CD4-positive, alpha-beta T cell treated with Interleukin-17A for 1 hour (primary cell): ENCODE measurements at places on chromosomes 12 and 14.
A peak's percentile ranks its signal among the peaks of the same experiment; 100 is the strongest.

- DNase-seq, result no peak
Observed at GRCh38 chr12:76266797-76267196, 81.4 kb downstream of the BBS10 start.

- no peak for DNase-seq
Observed at GRCh38 chr12:79688376-79689060, 2.2 kb downstream of the PAWR start.

GRCh38 chr14:90574188-90575131, 177.6 kb downstream of the CALM1 start:
- DNase-seq, result no peak

DNA sequence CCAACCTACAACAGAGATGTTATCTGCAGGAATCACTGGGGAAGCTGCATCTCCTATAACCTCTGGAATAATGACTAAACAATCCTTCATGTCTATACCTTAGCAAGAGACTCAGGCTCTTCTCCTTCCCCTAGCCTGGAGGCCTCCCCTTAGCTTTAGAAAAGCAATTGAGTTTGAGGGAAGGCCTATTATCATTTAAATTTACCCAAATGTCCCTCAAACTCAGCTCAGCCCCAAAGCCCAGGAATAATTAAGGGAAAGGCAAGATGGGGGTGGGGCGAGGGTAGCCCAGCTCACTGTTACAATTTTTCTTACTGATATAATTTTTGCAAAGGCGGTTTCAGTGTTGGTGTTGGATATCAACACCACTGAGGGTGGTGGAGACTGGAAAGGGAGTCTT, 151.4 kb upstream of the EEA1 start:
- DNase-seq, result no peak

GRCh38 chr12:116687888-116688287, 50.0 kb downstream of the SPRING1 start:
- peak; percentile 18 for DNase-seq

DNA sequence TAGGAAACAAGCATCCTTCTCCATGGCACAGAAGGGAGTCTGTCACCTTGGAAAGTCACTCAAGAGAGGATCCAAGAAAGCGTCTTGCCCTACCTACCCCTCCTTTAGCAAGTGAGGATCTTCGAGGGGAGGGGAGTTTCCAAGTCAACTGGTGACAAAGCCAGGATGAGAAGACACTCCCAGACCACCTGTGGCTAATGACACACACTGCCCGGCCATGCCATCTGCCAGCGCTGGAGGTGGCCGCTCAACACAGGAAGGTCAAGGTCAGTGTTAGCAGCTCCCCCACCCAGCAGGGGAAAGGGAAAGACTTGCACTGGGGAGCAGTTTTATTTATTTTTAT, 41.3 kb downstream of the ELK3 start:
- no peak for DNase-seq

DNA sequence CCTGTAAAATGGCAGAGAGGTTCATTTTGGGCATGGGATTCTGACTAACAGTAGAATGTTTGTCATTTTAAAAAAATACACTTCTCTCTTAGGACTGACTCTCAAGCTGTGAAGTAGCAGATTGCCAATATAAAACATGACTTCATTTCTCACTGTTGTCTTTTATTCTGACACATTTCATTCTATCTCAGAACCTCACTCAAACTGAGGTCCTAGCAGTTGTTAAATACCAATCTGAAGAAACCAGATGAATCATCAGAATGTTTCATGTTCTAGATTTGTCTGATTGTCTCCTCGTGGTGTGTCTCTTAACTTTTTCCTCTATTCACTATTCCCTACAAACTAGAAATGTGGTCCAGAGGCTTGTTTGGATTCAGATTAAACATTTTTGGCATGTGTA, 276.5 kb upstream of the NPAS3 start:
- no peak for DNase-seq

DNA sequence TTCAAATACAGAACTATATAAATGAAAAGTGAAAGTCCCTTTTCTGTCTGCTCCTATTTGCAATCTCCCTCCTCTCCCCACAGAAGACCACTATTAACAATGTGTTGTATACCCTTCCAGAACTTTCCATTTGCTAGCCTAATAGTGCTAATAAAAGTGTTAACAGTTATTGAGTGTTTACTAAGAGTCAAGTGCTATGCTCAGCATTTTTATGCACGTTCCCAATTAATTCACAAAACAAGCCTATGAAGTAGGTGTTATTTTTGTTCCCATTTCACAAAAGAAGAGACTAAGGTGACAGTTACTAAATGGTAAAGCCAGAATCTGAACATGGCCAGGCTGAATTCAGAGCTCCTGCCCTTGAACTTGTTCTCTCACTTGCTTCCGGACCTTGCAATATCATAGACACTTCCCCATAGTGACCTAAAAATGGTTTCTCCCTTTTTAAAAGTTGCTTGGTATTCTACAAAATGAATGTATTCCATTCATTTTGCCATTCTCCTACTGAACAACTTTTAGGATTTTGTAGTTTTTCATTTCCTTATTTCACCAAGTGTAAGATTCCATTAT, 1.6 kb upstream of the PRKAB1 start:
- no peak for DNase-seq

DNA sequence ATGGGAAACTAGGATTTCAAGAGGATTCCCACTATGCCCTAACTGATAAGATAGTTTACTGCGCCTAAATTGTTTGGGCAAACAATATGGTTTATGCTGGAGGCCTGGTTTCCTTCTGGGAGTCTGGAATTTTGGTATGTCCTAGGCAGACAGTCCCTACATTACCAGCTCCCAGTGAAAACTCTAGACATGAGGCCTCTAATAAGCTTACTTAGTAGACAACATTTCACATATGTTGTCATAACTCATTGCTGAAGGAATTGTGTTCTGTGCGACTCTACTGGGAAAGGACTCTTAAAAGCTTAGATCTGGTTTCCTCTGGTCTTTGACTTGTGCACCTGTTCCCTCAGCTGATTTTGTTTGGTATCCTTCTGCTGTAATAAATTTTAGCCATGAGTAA, 18.0 kb upstream of the PRPF39 start:
- DNase-seq, result no peak

GRCh38 chr14:81263777-81264410, 43.1 kb upstream of the GTF2A1 start:
- no peak for DNase-seq

- DNase-seq, result no peak
Observed at GRCh38 chr12:111393700-111394300, 11.9 kb upstream of the SH2B3 start.

DNA sequence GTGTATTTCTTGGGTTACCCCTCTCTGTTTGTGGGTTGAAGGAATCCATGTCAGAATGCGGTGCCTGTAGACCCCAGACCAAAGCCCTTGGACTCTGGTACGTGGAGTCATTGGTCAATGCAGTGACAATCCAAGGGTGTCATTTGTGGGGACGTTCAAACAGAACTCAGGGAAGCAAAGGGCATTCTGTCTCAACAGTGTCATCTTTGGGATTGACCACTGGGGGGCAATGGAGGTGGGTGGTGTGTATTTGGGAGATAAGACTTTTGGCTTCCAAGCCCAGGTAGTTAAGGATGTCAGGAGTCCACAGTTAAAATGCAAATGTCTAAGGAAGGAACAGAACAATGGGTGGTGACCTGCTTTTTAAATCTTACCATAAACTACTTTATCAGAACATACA, 54.6 kb upstream of the CCDC175 start:
- DNase-seq, result no peak

DNA sequence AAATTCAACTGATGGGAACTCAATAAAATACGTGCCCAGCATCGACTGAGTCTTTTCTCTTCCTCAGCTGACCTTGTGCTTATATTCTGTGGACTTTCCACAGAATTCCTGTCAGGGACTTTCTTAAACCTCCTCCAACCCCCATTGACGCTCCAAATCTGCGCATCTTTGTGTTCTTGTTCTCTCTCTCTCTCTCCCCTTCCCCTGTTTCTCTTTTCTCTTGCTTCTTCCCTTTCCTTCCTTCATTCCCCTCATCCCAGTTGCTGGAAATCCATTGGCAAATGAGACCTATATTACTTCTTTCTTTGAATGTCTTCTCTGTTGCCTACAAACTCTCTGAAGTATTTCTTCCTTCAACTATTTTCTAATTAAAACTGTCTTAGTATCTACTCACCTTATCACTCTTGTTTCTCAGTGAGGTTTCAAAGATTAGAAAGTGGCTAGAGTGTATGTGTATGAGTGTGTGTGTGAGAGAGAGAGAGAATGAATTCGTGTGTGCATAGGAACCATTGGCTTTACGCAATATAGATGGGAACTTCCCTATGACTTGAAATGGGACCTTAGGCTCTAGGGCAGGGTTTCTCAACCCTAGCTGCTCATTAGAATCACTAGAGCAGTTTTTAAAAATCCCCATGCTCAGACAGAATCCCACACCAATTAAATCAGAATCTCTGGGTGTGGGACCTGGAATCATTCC, 41.8 kb upstream of the DHRS7 start:
- DNase-seq, result no peak

DNA sequence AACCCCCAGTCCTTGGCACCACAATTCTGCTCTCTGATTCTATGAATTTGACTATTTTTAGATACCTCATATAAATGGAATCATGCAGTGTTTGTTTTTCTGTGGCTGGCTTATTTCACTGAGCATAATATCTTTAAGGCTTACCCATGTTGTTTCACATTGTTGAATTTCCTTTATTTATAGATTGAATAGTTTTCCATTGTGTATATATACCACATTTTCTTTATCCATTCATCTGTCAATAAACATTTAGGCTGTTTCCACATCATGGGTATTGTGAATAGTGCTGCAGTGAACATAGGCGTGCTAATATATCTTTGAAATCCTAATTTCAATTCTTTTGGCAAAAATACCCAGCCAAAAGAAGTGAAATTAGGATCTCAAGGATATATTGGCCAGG, 126.7 kb upstream of the SLC38A2 start:
- no peak for DNase-seq

DNA sequence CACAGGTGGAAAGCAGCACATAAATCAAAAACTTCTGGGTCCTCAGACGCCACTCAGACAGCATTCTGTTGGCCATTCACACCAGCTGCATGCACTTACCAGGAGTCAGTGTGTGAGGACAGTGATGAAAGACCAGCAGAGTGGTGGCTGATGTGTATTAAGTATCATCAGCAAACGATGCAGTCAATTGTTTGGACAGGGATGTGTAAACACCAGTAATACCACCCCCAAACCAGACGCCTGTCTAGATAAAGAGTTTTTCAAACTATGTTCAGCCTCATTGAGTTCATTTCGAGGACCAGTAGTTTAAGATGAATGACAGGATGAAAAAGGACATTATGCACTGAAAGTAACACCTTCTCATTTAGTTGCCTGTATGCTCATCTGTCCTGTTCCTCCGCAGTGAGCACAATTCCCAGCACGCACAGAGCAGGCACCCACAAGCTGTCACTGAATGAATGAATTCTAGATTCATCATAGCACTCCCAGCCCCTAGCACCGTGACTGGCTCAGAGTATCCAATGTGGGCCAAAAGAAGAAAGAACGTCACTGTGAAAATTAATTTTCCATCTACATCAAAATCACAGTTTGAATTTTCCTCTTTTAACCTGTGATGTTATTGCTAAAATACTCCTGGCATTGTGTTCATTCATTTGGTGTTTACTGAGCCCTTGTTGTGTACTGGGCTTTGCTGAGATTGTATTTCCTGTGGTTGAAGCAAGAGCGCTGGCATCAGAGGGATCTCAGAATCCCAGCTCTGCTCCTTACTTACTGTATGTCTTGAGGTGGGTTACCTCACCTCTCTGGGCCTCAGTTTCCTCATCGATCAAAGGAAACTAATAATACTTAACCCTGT, 124.8 kb upstream of the NOS1 start:
- DNase-seq, result no peak

DNA sequence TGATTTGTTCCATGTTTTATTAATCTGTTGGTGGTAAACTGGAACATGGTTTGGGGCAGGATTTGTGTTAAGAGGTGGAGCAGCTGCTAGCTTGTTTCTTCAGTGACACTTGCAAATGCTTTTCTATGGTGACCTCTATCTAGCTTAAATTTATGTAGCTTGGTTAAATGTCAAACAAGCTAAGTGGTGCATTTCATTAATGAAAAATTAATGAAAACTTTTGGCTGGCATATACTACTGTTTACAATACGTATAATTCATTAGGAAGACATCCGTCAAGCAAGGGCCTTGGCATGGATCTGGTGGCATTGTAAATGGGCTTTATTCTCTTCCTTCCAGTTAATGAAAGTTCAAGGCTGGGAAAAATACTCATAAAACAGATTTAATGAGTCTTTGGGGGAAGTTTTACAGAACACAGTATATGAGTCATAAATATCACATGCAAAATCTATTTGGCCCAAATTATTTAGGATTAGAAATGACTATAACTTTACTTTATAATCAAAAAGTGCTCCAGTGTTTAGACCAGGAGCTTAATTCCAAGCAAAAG, 807.7 kb upstream of the SEL1L start:
- no peak for DNase-seq

- no peak for DNase-seq
Observed at GRCh38 chr14:87199381-87199780, 793.6 kb downstream of the GALC start.

- no peak for DNase-seq
Observed at GRCh38 chr12:117084405-117085317, 14.6 kb downstream of the TESC start.

GRCh38 chr12:8596561-8596960, 16.1 kb downstream of the AICDA start:
- no peak for DNase-seq

DNA sequence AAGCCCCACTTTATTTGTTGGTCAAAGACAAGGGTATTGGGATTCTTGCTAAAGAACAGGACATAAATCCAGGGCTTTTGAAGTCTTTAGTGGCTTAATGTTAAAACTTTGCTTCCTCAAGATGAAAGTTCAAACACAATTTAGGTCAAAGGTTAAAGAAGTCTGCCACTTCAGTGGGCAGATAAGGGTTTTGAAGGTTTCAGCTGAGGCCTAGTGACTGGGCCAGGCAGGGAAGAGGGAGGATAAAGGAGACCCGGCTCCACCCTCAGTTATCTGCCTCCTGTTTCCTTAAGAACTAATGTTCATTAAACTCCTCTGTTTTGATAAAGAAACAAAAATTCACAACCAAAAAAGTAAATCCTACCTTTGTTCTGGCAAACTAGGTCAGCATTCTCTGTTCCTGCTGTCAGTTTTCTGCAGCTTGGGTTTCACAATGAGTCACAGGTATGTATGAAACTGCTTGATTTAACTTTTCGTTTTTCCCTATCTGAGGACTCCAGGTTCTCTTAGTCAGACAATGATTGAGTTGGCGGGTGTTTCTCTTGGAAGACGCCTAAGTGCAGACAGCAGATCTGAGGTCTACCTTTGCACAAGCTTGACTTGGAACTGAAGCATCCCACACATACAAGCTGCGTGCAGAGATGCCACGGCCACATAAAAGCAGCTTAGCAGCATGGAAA, 208.3 kb downstream of the EXOC5 start:
- peak; percentile 1 for DNase-seq
